ENCODE measurements at places on chromosomes 6 and 20.

GRCh38 chr6:47438481-47439347 lies 38.9 kb upstream of the CD2AP start:
- no peak for DNase-seq

GRCh38 chr6:119285908-119286625 lies 63.5 kb downstream of the MAN1A1 start:
- no peak for DNase-seq

GRCh38 chr6:11206576-11206975 lies 25.9 kb downstream of the NEDD9 start:
- DNase-seq: no peak

DNA sequence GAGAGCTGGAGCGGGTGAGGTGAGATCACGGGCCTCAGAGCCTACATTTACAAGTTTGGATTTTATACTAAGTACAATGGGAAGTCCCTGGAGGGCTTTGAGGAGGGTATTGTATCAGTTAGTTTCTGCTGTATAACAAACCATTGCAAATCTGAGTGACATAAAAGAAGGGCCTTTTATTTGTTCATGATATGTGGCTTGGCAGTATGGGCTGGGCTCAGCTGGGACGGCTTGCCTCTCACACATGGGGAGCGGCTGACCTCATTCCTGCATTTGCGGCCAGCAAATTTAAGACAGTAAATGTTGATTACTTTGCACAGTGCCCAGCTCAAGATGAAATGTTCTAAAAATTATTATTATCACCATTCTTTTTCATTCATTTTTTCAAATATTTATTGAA lies 21.7 kb downstream of the GDAP1L1 start:
- DNase-seq: no peak

DNA sequence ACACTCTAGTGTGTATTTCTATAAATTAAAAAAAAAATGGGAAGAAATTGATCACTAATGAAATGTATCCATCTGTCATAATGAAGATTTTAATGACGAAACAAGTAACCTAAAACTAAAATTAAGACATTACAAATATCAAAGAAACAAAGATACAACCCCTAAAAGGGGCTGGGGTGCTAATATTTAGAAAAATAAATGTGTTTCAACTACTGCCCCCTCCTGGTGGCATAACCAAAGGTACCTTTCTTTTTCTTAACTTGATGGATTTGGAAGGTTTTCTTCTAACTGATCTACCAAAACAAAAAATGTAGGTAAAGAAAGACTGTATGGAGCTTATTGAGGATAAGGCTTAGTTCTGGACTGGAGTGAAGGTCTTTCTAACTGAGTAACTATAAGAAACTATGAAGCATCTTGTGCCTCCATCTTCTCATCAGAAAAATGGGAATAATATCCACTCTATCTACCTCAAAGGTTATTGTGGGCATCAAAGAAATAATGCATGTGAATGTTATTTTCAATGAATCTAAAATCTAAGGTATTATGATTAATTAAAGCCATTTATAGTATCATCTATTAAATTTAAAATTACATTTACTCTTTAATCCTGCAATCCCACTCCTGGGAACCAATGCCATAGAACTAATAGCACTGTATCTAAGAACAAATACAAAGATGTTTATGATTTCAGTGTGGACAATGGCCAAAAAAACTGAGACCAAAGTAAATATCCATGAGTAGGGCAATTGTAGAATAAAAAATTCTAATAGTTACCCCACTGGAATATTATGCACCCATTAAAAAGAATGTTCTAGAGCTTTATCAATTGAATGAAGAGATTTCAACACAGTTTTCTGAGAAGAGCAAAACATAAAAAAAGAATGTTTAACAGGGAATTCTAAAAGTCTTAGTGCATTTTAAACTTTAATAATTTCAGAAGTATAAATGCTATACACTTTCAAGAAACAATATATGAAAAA lies 117.2 kb downstream of the BACH2 start:
- DNase-seq: no peak

GRCh38 chr6:126437205-126437604 lies 97.3 kb downstream of the CENPW start:
- no peak for DNase-seq

- DNase-seq: no peak
These were observed 27.4 kb upstream of the SCRT2 start for GRCh38 chr20:703006-703405.

DNA sequence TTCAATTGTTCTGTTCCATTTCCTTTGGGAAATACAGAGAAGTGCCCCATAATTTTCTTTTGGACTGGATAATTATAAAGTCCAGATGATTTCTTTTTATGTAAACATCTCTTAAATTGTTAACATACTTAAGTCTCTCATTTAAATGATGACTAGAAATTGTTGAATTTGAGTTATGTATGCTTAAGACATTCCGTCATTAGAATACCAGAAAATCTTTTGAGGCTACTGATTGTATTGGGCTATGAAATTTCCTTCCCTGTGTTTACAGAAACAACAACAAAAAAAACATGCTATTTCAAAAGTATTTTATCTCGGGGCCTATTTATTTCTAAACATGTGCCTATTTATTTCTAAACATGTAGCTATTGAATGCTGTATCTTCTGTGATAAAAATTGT lies 125.4 kb downstream of the SH3BGRL2 start:
- no peak for DNase-seq

DNA sequence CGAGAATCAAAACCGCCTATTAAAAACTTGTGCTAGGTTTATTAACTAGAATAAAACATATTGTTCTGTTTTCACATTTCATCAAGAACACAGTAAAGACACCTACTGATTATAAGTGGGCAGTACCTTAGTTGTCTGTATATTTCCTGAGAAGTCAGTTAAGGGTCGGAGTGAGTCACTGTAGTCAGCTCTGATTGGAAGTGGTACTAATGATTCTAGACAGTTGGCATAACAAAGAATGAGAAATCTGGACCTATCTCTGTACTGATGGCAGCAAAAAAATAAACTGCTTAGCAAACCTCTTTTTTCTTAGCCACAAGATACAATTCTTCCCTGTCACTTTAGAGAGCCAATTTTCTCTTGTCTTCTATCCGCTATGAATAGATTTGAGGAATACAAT lies 387.3 kb upstream of the ADGRB3 start:
- DNase-seq: no peak

- no peak for DNase-seq
These were observed 15.4 kb upstream of the TNFAIP3 start for GRCh38 chr6:137851669-137852068.

DNA sequence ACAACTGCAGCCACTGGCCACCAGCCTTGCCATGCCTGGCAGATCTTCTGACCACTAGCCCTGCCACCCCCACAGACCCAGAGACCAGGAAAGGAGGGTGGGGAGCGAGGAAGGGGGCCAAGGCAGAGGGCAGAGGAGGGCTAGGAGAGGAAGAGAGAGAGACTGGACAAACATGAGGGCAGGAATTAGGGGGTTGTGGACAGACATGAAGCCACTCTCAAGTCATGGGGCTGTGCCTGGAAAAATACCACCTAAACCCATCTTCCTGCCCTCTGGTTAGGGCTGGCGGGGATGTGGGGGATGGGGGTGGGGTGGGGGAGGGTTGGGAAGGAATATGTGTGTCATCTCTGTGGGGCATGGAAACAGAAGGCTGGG lies 1.4 kb upstream of the SLC29A1 start:
- no peak for DNase-seq

DNA sequence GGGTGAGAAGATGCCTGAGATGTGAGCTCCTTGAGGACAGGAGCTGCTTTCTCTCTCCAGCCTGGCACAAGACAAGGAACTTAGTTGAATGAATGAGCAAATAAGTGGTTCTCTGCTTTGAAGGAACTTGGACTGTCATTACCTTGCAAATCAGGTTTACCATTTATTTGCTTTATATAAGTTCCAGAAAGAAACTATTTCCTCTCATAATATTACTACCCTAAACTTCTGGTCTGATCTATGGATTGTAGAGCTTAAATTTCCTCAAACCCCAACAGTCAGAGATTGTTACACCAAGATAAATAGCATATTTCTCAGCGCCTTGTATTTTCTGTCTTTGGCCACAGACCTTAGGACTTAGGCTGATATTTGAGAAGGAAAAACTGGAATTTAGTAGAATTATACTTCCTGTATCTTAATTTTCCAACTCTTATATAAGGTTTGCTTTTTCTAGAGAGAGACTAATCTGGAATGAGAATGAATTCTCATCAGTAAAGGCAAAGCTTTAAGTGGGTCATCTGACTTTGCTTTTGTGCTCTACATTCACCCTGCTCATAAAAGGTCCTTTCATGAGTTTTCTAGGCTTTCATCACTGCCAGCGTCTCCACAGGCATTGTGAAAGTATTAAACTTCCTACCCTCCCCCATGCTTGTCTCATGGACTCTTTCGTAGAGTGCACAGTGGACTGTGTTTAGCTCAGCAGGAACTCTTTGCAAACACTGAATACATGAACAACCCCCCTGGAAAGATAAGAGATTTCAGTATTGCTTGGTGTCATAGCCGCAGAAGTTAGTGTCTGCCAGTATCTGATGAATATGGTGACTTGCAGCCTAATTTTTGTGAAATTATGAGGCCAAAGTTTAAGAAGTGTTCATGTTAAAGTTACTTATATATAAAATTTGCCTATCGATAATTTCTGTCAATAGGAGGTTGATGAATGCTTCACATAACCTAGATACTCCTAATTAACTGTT lies 74.0 kb downstream of the PTPRA start:
- DNase-seq: no peak
